ENCODE measurements at places on chromosomes 16 and 17.

DNA sequence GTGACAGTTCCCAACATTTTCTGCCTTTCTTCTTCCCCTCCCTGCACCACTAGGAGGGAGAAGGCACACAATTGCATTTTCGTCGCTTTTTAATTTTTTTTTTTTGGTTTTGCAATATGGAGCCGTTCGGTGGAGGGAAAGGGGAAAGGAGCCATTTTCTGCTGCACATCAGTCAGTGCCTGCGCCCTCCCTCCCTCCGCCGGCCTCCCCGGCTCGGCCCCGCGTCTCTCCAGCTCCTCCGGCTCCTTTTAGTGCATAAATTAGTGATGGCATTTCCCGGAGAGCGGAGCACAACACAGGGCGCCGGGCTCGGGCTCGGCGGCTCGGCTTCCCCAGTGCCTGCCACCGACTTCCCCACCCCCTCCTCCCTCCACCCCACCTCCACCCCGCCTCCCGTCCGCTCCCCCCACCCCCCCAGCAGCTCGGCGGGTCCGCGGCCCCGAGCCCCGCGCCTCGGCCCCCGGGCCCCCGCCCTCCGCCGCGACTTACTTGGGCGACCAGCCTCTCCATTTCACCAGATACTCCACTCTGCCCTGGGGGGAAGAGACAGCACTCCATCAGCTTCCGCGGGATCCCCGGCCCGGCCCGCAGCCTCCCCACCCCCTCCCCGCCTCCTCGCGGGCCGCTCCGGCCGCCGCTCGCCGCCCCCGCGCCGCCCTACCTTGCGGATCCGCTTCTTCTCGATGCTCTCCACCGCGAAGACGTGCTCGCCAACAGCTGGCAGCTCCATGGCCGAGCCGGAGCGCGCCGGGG lies 542 bp downstream of the CBX4 start:
- DNase-seq, result peak; percentile 69

DNA sequence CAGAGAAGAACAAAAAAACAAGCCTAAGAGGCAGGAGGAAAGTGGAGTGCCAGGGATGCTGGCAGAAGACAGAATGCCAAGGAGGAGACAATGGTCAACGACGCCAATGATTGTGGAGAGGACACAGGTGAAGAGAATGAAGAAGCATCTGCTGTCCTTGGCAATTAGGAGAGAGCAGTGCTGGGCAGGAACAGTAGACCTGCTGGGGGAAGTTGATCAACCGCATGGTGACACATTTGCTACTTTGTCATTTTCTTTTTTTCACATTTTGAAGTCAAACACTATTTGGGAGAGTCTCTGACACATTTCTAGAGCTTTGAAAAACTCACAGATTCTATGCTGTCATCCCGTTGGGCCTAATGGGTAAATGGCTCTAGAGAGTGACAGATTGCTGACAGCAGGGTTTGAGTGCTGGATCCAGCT lies 1.1 kb upstream of the PIK3R6 start:
- no peak for DNase-seq

- DNase-seq, result no peak
Measured at GRCh38 chr17:80364091-80364691, 50.8 kb upstream of the ENDOV start.

DNA sequence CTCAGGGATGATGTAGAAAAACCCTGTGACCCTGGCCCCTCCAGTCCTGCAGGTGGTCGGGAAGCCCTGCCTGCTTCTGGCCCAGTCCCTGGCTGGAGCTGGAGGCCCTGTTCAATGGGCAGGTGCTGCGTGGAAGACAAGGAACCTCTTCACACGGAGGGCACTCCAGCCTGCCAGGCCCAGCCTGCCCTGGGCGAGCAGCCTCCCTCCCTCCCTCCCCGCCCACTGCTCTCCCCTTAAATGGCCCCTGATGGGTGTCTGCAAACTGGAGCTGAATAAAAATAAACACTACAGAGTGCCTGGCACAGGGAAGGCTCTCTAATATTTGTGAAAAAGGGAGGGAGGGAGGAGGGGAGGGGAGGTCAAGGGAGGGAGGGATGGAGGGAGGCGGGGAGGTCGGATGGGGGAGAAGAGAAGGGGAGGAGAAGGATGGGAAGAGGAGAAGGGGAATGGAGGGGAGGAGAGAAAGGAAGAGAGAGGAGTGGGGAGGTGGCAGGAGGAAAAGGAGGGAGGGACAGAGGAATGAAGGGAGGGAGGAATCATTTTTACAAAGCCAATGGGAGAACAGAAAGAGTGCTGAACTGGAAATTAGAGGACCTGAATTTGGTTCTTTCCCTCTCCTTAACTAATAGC lies 222.8 kb upstream of the TNRC6C start:
- DNase-seq, result no peak

DNA sequence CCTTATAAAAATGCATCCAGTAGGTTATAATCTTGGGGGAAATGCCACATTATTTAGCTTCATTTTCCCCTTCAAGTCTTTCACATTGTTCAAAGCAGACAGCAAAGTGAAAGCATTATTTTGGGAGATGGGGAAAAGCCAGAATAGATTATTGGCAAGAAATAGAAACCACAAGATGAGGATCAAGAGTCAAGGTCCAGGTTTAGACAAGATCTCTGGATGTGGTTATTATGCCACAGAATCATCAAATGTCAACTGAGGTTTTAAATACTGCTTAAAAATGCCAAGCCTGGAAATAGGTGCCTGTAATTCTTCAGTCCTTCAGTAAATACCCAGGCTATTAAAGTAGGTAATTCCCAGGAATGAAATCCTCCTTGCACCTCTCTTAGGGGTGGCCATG lies 65.1 kb upstream of the ALOX12 start:
- DNase-seq, result no peak

GRCh38 chr16:83363521-83363920 lies 444.3 kb upstream of the HSBP1 start:
- DNase-seq, result no peak

GRCh38 chr17:28935744-28936460 lies 15.4 kb downstream of the PHF12 start:
- no peak for DNase-seq

- no peak for DNase-seq
Measured at GRCh38 chr17:202501-202951, 21.1 kb upstream of the DOC2B start.

GRCh38 chr17:82315703-82316358 lies 1.6 kb downstream of the CD7 start:
- no peak for DNase-seq
